Activated naive CD4-positive, alpha-beta T cell (primary cell): ENCODE measurements at places on chromosomes 12 and 14.

GRCh38 chr14:61832783-61833182 lies 70.6 kb downstream of the SNAPC1 start:
- DNase-seq = no peak

DNA sequence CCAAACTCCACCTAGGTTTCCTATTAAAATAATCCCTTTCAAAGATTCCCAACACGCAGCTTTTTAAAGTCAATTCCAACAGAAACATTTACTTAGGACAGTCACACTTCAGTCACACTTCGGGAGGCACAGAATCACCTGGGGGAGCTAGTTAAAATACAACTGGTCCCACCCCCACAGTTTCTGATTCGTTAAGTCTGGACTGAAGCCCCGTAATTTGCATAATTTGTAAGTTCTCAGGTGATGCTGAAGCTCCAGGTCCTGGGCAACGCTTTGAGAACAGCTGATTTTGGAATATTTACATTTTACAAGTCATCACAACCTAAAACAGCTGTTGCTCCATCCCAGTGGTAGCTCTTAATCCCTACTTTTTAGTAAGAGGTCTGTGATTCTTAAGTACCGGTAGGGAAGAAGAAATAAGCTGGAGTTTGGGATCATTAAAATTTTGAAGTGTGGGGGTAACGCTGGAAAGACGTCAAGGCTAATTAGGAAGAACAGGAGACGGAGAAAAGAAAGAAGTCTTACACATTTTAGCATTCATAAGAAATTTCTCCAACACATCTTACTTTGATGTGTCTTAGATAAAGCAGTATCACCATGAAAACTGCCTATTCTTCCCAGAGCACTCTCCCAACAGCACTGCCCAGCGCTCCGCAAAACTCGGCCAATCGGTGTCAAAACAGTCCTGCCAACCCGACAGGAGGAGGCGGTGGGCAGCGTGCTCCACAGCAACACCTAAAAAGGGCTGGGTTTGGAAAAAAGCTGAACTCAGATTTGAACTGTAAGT lies 1.1 kb downstream of the IPO8 start:
- DNase-seq = no peak

DNA sequence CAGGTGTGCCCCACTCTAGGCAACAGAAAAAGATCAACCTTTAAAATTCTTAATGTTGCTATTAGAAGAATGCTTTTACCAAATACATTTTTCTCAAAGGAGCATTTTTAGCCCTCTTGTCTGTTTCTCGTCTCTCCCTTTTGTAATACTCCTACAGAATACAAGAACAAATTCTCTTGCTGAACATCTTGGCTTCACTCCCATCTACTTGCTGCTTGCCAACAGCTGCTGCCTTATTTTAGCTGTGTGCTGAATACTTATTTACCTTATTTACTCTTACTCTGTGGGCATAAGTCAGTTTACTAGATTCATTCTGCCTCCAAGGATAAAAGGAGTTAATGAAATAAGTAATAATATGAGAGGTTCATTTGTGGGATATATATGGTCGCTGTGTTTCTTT lies 70.8 kb downstream of the POLR3B start:
- DNase-seq = no peak

DNA sequence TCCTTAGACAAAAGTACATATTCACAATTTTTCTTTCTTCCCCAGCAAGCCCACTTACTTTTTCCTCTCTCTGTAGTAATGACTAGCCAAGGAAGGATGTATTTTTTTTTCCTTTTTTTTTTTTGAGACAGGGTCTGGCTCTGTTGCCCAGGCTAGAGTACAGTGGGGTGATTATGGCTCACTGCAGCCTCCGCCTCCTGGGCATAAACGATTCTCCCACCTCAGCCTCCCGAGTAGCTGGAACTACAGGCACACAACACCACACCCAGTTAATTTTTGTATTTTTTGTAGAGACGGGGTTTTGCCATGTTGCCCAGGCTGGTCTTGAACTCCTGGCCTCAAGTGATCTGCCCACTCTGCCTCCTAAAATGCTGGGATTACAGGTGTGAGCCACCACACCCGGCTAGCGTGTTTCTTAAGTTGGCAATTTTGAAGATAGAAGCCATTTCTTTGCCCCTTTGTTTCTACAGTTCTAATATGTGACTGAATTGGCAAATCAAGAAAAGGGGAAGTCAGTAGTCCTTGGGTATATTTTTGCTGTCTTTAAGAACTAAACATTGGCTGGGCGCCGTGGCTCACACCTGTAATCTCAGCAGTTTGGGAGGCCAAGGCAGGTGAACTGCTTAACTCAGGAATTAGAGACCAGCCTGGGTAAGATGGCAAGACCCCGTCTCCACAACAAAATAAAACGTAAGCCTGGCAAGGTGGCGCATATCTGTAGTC lies 3.2 kb upstream of the NACA start:
- no peak for DNase-seq

GRCh38 chr12:58818546-58818945 lies 101.8 kb downstream of the LRIG3 start:
- DNase-seq = no peak

- no peak for DNase-seq
Observed at GRCh38 chr14:81127785-81128184, 93.0 kb downstream of the GTF2A1 start.

- no peak for DNase-seq
Observed at GRCh38 chr12:5577741-5578140, 145.8 kb downstream of the NTF3 start.

GRCh38 chr14:95814363-95815225 lies 62.0 kb upstream of the TUNAR start:
- no peak for DNase-seq

GRCh38 chr12:1760566-1761382 lies 59.6 kb upstream of the LRTM2 start:
- no peak for DNase-seq

GRCh38 chr12:22491034-22491433 lies 53.3 kb downstream of the C2CD5 start:
- no peak for DNase-seq

- DNase-seq = no peak
Observed at GRCh38 chr12:122889761-122890520, 6.0 kb downstream of the VPS37B start.

DNA sequence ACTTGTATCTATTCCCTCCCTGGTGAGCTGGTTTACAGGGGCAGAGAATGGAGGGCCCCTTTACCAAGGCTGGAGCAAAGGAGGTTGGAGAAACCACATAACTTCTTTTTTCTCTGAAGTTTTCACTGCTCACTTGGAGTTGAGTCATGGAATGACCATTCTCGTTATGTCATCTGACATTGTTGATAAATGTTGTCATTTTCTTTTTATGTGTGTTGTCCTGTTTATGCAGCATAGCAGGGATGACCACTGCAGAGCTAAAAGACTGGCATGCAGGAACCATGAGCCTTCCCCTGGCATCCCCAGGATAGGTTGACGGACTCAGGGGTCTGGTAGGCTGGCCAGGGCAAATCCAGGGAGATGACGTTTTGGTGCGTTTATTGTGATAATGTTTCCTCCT lies 256.8 kb upstream of the DDHD1 start:
- no peak for DNase-seq

GRCh38 chr12:72777806-72778205 lies 505.6 kb downstream of the TRHDE start:
- DNase-seq = no peak

GRCh38 chr12:89825591-89826449 lies 117.2 kb upstream of the ATP2B1 start:
- no peak for DNase-seq

GRCh38 chr12:49652921-49653520 lies 29.7 kb downstream of the PRPF40B start:
- DNase-seq = no peak

GRCh38 chr12:123265851-123266678 lies 5.6 kb downstream of the CDK2AP1 start:
- no peak for DNase-seq

DNA sequence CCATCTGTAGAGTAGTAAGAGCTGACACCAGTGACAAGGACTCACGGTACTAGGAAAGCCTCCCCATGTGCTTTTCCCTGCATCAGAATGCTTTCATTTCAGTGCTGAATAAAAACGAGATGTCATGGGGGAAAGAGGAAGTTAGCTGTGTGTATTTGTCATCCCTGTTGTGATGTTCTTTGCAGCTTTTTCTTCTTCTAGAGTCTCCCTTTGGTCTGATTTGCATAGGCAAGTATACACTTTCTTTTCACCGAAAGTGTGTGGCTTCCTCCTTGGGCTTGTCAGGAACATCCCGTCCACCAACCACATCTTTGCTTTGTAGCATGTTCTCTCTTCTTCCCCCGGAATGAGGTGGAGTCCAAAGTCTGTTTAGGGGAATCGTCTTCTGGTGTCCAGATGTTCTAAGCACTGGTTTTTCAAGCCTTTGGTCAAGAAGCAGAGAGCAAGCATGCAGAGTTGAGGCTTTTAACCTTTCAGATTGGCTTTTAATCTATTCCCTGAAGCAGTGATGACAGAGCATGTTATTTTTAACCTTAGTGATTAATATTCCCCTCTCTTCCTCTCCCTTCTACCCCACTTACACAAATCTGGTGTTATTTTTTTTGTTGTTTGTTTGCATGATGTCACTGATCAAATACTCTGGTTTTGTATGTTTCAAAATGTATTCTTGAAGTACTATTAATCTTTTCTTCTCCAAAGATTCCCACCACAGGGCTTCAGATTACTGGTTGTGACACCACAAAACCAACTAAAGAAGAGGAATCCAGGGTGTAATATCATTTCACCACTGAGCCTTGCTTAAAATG lies 163.4 kb downstream of the SAMD4A start:
- DNase-seq = no peak

GRCh38 chr12:6343518-6343917 lies 1.6 kb upstream of the TNFRSF1A start:
- DNase-seq = no peak

DNA sequence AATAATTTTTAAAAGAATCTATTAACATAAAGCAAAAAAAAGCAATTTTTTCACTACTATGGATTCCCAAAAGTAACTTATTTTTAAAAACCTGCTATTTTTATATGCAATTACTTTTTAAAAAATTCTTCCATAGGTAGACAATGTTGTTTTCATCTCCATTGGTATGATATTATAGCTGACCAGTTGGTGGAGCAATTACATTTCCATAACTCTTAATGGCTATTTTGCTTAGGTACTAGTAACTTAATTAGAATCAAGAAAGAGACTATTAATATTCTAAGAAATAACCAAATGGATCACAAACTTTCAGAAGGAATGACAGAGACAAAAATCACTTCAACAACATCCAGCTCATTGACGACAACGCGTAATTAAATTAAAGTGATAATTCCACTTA lies 64.7 kb upstream of the PTCSC3 start:
- no peak for DNase-seq

GRCh38 chr12:121812320-121812871 lies 8.6 kb downstream of the SETD1B start:
- DNase-seq = no peak

GRCh38 chr12:110556705-110557104 lies 26.4 kb downstream of the PPTC7 start:
- DNase-seq = no peak

DNA sequence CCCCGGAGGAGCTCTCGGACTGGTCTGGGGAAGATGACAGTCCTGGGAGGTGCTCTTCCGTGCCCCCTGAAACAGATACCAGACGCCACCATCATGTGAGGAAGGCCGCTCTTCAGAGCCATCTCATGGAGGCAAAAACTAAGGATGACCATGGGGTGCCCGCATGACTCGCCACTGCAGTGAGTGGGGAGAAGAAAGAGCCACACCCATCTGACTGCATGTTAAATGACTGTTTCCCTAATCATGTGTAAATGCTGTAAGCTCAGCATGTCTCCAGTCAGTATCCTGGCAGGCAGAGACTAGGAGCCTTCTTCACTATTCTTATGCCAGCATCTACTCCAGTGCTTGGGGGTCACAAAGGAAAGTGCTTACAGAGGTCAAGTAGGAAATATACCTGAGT lies 4.0 kb downstream of the STON2 start:
- DNase-seq = no peak

- DNase-seq = no peak
Observed at GRCh38 chr14:76937181-76938091, 91.1 kb downstream of the IRF2BPL start.

GRCh38 chr12:82857911-82858533 lies 171.3 kb downstream of the TMTC2 start:
- no peak for DNase-seq

DNA sequence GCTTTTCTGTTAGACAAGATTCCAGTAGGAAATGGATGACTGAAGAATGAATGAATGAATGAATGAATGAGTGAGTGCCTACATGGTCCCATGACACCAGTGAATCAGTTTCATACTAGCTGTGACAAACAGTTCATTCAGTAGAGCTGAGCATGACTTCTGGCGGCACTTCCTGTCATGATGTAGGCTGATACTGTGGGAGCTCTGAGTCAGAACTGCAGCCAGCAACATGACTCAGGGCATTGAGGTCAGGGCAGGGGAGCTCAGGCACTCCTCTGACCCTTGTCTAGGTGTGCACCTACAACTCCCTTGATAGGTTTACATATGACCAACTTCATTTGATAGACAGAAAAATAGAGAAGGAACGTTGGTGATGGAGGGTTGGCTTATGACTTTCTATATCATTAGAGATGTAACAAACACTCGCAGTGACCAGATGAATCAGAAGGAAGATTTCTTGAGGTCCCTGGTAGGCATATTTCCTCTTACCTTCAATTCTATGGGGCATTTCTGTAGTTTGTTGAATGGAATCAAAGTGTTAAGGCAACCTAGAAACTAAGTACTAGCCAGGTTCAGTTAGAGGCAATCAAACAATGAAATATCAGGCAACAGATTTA lies 139.3 kb upstream of the ARHGAP5 start:
- no peak for DNase-seq

DNA sequence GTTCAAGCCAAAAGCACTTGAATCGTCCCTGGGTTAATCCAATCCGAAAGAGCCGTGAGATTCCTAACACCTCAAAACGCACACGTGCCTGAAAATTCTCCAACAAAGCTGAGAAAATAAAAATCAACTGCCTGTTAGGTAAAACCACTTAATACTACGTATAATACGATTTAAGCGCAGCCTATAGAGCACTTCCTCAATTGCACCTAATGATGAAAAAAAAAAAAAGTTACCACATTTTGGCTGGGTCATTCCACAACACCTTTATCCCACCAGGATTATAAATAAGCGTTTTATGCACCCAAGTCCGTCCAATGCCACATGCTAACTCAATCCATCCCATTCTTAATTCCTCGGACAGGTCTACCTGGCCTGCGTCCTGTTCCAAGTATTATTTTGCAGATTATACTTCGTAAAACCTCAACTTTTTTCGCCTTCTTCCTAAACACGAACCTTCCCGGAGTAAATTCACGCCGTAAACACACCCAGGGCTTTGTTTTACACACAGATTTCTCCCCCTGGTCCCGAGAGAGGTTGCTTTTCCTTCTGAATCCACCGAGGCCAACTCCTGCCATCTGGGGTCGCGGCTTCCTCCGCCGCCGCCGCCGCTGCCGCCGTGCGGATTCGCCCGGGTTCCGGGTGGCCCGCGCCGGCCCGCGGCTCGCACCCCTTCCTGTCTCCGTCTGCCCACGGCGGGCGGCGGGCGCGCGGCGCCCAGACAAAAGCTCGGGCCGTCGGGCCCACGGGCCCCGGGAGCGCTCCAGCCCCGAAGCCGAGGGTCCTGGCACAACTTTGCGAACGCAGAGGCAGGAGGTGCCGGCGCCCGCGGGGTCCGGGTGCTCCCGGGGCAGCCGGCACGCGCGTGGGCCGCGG lies 66.2 kb downstream of the RNF34 start:
- no peak for DNase-seq
